CD4-positive, alpha-beta T cell treated with Interleukin-1 beta for 1 hour (primary cell): ENCODE measurements at places on chromosomes 11 and 22.

DNA sequence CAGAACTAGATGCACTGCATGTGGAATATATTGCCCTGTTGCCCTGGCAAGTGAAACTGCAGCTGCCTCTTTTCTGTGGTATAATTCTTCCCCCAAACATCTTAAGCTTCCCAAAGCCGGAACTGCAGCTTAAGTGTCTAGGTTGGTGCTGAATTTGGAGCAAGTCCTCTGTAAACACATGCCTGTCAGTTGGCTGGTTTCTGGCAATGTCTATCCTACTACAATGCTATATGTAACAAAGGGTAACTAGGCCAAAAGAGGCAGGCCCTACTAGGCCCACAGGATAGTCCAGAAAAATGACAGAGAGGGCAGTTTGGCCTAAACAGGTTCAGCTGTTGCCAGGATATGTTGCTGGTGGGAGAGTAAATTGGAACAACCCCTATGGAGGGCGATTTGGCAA lies 27.9 kb downstream of the ASCC2 start:
- DNase-seq, result no peak

DNA sequence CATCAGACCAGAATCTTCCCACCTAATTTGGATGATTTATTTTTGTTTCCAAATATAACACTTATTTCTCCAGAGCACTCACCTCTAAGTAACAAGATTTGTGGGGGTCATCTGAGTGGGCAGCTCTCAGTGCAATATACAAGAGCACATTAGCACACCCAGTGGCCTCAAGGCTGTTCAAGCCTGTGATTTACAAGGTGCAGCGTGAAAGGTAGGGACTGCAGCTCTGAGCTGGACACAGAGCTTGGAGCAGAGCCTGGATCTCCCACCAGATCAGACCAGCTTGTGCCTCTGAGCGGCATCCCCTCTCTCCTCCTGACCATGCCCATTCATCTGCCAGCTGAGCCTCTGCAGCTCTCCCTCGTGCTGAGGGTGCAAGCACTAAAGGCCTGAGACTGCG lies 323.3 kb upstream of the ZC3H12C start:
- DNase-seq, result no peak

DNA sequence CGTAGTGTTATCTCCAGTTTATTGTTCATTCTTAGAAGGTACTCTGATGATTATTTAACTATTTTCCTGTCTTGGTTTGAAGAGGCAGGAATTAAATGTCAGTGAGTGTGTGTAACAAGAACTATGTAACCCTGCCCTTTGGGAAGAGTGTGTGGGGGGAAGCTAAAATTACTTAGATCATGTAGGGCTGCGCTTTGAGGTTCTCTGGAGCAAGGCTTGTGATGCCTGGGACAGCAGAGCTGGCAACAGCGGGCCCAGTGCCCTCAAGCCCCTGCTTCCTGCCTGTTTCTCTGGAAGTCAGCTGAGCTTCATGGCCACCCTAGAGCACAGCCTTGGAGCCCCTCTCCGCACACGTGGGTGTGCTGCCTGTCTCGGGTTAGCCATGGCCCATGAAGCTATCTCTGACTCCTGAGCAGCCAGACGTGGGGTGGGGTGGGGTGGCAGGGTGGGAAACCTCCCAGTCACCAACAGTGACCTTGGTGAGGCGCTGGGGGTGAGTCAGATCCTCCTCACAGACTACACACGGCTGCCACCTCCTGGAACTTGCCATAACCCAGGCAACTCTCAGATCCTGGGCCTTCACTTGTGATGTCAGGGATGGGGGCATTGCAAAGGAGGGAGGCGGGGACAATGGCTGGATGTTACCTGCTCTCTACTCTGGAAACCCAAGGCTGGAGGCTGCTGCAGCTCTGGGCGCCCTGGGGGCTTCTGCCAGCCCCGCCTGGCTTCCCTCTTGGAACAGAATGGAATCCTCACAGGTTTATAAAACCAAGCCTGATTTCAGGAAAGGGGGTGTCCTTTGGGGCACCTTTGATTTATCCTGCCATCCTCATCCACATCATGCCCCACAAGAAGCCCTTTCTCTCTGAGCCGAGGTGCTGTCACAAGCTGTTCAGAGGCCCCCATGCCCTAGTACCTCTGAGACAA lies 88.6 kb downstream of the SNX19 start:
- no peak for DNase-seq

GRCh38 chr11:24357620-24358410 lies 139.0 kb upstream of the LUZP2 start:
- DNase-seq, result no peak

- DNase-seq, result no peak
These were observed 333.0 kb upstream of the DDI1 start for GRCh38 chr11:103703437-103703836.

GRCh38 chr11:8227156-8228152 lies 36.2 kb downstream of the LMO1 start:
- DNase-seq, result no peak

DNA sequence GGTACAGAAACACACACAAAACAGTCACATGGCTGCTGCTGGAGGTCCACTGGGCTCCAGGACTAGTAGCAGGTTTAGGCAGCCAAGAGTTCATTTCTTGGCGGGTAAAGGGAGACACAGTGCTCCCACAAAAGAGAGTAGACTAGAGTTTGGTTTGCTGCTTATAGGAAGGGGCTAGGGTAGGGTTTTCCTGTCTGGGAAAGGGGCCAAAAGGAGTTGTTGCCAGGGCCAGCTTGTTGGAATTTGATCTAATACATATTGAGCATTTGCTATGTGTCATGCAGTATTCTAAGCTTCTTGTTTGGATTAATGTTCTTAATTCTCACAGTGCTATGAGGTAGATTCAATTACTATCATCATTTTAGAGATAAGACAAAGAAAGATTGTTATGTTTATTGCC lies 195.1 kb upstream of the PLET1 start:
- no peak for DNase-seq

DNA sequence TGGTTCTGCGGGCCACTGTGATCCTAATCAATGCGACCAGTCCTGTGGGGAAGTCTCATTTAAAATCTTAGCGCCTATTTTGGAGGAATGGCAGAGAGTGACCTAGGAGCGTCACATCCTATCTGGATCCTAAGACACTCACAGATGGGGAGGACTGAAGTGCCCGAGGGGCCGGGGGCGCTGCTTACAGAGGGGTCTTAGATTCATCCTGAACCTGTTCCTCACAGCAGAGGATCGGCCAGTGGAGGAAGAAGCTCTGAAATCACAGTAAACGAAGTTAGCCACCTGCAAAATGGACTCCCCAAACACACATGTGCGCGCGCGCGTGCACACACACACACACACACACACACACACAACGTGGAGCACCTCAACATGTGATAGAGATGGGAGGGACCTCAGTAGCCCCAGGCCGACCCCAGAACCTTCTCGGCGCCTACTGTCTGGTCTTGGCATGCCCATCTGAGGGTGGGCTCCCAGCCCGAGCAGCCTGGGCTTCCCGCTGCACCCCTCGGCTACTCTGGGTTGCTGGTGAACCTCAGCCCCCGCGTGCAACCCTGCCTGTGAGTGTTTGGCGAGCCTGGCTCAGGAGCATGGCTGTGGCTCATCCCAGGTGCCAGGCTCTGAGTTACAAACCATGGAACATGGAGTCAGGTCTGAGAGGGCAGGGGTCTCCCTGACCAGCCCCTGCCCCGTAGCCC lies 613.3 kb downstream of the TBC1D22A start:
- no peak for DNase-seq

- no peak for DNase-seq
These were observed 434.4 kb downstream of the METTL15 start for GRCh38 chr11:28542561-28542960.

- DNase-seq, result no peak
These were observed 197.8 kb downstream of the MN1 start for GRCh38 chr22:27603800-27604144.

- no peak for DNase-seq
These were observed 471.5 kb downstream of the LRRC4C start for GRCh38 chr11:40987776-40988435.

- DNase-seq, result no peak
These were observed 38.2 kb upstream of the NARS2 start for GRCh38 chr11:78612721-78613377.

GRCh38 chr22:44049486-44050231 lies 25.6 kb downstream of the PARVB start:
- no peak for DNase-seq

GRCh38 chr11:114559425-114560310 lies at the start of gene NXPE1:
Gene NXPE1, minus strand, starts transcription at chr11:114559881. Its CDS starts 8,680 bp downstream, at chr11:114551201.
- no peak for DNase-seq

DNA sequence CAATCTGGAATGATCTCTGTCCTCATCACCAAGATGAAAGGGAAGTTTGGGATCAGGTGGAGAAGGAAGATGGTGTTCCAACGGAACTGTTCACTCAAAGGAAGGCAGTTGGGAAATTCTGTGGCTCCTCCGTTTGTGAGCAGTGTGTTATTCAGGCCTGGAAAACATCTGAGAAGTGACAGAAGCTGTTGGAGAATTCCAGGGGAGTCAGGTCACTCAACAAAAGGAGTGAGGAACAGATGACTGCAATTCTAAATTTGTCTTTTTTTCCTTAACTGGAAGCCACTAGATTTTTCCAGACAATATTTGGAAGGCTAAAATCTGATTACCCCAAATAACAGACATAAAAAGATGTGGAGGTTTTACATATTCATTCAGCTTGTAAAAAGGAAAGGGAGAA lies 107.8 kb downstream of the CD44 start:
- no peak for DNase-seq

- DNase-seq, result no peak
These were observed 19.4 kb upstream of the MYEOV start for GRCh38 chr11:69274531-69275016.

DNA sequence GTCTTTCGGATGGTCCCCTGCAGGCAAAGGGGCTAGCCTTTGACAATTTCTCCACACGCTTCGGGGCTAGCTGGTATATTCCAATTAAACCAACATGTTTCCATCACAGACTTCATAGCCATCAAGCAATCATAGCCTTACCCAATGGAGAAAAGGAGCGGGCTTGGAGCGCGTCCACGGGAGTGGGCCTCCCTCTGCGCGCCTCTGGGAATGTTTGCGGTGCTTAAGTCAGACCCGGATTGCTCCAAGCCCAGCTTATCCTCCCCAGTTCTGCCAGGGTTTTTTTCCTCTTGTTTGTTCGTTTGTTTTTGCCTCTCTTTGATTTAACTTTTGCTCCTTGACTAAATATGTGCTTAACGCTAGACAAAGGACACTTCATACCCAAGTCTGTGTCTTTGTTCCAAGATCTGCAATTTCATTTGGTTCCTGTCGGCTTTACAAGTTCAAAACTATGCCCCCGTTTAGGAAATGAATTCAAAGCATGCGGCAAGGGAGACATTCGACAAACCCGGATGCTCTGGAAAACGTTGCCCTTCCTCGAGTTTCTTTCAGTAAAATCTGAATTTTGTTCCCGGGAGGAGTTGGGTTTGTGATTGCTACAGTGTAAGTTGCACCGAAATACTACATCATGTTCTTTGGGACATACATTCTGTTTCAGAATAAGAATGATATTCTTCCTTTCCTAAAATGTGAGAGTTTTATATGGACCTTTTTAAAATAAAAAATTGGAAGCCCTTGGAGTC lies 1.0 kb upstream of the GLB1L2 start:
- no peak for DNase-seq

GRCh38 chr11:116710001-116710674 lies 62.6 kb downstream of the BUD13 start:
- DNase-seq, result no peak

GRCh38 chr22:50696799-50697561 lies 24.4 kb downstream of the SHANK3 start:
- DNase-seq, result no peak

GRCh38 chr11:34175284-34176019 lies 70.0 kb downstream of the NAT10 start:
- DNase-seq, result no peak

DNA sequence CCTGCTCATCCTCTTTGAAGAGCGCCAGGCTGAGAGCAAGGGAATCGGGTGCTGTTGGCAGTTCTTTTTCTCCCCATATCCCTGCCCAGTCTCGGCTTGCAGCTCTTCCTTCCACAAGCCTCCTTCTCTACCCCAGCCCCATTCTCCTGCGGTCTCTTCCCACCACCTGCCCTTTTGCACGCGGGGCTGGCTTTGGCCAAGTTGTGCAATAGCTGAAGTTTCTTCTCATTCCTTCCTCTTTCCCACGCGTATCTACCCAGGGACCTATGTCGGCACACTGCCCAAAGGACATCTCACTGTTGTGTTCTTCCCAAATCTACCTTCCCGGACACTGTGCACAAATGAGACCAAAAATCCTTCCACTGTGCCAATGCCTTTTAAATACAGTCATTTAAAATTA lies 22.3 kb upstream of the HTR3A start:
- no peak for DNase-seq

GRCh38 chr11:8180469-8180868 lies 11.6 kb upstream of the RIC3 start:
- no peak for DNase-seq

DNA sequence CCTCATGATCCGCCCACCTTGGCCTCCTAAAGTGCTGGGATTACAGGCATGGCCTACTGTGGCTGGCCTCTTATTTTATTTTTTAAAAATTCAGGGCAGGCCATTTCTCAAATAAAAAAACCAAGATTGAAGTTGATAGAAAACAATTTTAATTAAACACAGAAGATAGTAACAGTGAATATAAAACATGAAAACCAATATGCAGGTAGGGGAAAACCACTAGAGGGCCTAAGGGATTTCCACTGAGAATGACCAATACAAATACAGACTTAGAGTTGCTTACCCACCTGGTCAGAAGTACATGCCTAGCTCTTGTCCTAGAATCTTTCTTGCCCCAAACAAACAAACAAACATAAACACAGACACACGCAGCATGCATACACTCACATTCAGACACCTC lies 1.7 kb upstream of the RTCB start:
- DNase-seq, result no peak

DNA sequence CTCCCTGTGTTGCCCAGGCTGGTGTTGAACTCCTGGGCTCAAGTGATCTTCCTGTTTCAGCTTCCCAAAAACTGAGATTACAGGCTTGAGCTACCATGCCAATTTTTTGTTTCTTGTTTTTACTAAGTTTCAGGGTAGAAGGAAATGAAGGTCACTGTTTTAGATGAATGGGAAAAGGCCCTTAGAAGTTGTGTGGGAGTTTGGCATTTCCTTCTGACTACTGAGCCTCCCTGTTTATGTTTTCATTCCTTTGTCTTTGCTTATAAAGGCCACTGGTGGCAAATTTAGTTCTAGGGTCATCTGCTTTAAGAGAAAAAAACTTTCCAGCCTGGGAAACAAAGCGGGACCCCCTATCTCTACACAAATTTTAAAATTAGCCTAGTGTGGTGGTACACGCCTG lies 22.1 kb downstream of the SRPRA start:
- DNase-seq, result no peak

DNA sequence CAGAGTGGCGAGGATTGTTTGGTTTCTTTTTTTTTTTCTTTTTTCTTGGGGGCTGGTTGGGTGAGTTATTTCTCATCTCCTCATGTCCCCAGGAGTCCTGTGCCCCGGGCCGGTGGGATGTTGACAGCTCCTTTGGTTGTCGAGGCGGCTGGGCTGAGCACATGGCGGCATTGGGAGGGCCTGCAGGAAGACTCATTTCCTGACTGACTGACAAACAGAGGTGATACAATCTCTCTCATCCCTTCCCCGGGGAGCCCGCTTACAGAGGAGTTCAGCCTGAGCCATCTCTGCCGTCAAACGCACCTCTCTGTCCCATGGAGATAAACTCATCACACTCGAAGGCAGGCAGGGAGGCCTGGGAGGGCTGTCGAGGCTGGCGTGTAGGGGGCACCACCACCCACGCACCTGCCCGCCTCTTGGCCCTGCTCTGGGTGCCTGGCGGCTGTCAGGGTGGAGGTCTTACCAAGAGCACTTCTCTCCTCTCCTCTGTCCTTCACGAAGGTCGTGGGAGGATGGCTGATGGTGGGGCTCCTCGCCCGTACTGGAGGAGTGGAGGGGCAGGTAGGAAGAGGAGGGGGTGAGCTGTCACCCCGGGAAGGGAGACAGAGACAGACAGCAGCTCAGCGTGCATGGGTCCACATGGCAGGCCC lies 60.0 kb upstream of the NECTIN1 start:
- no peak for DNase-seq
